Stimulated activated CD4-positive, alpha-beta T cell treated with anti-CD3 and anti-CD28 coated beads, Interleukin-4, amount 100 ng/mL, for 24 hours (primary cell): ENCODE measurements at places on chromosomes 3 and 15.

- no peak for DNase-seq
Measured at GRCh38 chr15:96849271-96849900, 518.9 kb downstream of the NR2F2 start.

- DNase-seq: no peak
Measured at GRCh38 chr15:61404567-61404966, 175.5 kb upstream of the RORA start.

- no peak for DNase-seq
Measured at GRCh38 chr15:66749841-66750575, 48.0 kb downstream of the SMAD6 start.

GRCh38 chr3:10370429-10370828, 49.5 kb upstream of the SEC13 start:
- no peak for DNase-seq

DNA sequence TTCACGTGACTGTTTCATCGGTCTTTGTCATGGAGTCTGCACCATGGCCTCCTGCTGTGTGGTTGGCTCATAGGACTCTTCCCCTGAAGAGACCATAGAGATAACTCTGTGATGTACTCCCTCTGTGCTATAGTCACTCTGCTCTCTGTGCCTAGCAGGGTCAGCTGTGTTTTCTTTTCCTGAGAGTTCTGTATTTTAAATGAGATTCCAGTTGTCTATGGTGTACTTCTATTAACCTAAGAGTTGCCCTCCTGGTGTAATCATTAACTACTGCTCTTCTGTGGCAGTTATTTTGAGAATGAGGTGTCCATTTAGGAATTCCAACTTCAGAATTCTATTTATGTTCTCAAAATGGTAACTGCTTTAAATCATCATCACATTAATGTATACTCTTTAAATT, 114.5 kb upstream of the ARPP21 start:
- DNase-seq: no peak

GRCh38 chr15:53833134-53833624, 73.7 kb upstream of the WDR72 start:
- DNase-seq: no peak

- DNase-seq: no peak
Measured at GRCh38 chr3:13145826-13146642, 72.8 kb upstream of the IQSEC1 start.

- peak; percentile 86 for DNase-seq
Measured at GRCh38 chr3:172550347-172550943, 27.2 kb upstream of the TNFSF10 start.

DNA sequence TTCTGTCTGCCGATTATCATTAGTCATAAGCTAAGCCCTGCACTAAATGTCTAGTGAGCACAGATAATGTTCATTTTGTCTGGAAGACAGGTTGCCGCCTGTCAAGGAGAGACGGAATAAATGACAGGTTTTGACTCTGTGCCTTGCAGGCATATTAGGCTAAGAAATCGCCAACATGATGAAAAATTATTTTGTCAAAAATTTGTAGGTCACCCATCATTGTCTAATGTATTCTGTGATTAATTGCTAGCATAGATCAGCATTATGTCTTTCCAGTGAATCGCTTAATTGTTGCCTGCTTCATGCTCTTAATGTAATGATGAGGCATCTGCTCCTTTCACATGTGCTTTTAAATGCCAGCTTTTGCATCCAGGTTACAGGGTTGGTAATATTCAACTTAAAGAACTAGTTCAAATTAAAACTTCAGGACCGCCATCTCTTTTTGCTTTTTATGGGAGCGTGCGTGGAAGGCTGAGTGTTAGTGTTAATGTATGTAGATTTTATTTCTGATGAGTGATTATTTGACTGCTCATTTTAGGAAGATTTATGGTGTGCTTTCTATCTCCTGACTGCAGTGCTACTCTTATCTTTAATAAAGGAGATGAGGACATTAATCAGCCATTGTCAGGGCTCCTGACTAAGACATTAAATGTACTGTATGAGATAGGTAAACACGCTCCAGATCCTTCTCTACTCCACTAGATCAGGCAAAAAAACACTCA, 120.8 kb upstream of the MEIS2 start:
- DNase-seq: no peak

GRCh38 chr15:45611305-45611704, 23.5 kb upstream of the SQOR start:
- DNase-seq: no peak

- no peak for DNase-seq
Measured at GRCh38 chr15:85044894-85045293, 63.2 kb downstream of the PDE8A start.

DNA sequence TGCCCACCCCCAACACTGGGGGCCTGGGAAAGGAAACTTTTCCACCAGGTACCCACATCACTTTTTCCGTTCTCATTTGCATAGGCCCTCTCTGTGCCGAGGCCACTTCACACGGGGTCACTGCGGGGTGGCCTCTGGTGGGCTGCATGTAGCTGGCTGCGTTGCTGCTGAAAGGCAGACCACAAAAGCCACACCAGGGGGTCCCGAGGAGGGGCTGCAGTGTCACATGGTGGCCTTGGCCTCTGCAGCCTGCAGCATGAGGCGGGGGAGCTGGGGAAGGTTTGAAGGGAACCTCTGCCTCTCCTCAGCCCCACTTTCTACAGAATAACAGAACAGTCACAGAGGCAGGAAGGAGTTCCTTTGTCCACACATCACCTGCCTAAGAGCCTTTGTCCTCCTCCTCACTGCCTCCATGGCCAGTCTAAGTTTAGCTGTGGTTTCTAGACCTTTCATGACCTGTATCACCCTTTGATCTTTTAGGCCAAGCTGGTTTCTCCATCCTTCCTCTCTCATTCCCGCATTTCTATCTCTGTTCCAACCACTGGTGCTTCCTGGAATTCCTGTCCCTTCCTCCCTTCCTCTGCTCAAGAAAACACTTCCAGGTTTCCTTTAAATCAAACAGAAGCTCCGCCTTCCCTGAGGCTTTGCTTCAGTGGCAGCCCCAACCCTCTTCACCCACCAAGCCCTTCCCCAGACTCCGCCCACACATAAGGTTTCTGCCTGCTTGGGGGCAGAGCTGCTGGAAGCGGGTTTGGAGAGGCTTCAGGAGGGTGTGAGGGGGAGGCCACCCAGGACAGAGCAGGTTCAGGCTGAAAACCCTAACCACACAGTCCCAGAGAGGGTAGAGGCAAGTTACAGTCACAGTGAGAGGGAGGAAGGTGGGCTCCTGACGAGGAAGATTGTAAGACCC, 150.7 kb upstream of the TLE3 start:
- DNase-seq: no peak

DNA sequence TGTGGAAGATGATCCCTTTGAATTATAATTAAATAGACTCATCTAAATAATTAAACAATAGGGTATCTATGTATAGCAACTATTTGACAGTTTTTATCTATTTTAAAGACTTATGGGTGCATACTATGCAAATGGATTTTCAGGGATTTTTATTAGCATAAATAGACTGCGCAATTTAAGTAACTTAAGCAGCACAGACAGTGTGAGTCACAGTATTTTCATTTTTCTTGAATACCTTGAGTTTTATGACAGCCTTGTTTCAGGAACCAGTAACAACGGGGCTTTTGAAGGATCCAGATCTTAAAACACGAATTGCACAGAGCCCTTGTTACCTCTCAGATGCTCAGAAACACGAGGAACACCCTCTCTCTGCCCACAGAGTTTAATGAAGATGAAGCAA, 175.5 kb upstream of the CD96 start:
- no peak for DNase-seq

- no peak for DNase-seq
Measured at GRCh38 chr3:129046732-129047552, 13.6 kb upstream of the GP9 start.

- DNase-seq: no peak
Measured at GRCh38 chr3:14278799-14279625, 100.4 kb downstream of the LSM3 start.

DNA sequence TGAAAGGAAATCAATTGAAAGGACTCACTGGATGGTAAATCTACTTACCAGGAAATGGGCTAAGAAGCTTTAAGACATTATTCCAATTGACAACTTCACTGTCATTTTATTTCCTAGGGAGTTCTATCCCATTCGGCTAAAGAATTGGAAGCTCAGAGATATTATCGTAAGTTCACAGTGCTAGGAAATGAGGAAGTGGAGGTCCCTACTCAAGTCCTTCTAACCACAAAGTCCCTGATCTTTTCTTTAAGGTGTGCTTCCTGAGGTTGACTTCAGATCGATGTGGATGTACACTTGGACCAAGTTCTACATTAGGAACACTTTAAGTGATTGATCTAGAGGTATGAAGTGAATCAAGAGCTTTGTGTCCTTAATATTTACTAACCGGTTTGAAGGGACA, 63.6 kb downstream of the MDFIC2 start:
- no peak for DNase-seq

DNA sequence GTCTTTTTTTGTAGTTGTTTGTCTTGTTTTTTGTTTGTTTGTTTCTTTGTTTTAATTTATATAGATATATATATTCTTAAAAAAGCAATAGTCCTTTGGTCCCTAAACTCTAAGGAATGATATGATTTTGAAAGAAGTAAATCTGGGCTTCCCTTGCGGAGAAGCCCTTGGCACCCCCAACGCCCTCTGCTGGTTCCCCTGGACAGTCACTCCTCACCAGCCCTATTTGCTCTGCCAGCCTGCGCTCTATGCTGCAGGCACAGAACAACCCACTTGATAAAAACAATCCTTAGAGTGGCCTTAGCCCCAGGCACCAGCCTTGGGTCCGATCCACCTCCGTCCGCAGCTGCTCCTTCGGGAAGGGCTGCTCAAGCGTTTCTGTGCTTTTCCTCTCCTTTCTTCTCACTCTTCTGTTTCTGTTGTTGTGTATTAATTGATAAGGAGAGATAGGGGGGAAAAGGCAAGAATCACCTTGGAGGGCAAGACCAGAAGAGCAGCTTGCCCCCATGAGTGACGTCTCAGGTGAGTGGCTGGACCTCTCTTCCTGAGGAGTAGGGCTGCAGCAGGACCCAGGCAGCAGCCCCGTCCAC, 13.7 kb upstream of the PARP6 start:
- peak; percentile 63 for DNase-seq

GRCh38 chr3:52403271-52403841, 41.5 kb downstream of the SEMA3G start:
- no peak for DNase-seq

DNA sequence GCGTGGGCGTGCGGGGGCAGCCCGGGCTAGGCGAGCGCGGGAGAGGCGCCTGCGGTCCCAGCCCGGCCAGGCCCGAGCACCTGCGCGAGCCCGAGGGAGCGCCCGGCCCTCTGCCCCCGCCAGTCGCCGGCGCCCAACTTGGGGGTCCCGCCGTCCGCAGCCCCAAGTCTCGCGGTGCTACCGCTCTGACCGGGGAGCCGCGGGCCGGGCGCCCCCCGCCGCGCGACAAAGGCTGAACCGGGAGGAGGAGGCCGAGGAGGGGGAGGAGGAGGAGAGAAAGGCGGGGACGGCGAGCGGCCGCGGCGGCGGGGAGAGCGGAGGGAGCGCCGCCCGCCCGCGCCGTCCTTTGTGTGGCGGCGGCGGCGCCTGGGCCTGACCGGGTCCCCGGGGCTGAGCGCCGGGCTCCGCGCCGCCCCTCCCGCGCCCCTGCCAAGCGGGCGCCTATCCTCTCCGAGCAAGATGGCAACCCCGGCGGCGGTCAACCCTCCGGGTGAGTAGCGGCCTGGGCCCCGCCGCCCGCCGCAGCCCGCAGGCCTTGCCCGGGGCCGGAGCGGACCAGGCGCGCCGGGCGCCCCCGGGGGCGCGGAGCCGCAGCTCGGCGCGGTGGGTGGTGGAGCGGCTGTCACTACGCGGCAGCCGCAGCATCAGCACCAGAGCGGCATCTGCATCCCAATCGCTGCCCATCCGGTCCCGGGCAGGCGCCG, at the start of gene ARNT2:
Gene ARNT2, plus strand, starts transcription at position 326 of the 704 bp plus-strand sequence. Its CDS starts 134 bp downstream, at position 460.
- no peak for DNase-seq

DNA sequence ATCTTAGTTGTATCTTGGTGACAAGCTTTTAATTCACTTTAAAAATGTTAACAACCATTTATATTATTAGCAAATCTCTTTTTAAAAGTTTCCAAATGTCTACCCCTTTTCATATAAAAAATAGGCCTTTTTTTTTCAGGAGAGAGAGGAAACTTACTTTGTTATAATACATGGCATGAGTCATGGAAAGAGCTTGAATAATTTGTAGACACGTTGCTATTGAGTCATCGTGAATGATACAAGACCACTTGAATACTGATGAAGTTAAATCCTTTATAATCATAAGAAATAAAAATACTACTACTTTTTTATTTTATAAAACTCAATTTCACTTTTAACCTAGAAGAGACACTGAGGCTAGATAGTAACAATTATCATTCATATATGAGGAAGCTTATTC, 70.3 kb upstream of the BBX start:
- DNase-seq: no peak

DNA sequence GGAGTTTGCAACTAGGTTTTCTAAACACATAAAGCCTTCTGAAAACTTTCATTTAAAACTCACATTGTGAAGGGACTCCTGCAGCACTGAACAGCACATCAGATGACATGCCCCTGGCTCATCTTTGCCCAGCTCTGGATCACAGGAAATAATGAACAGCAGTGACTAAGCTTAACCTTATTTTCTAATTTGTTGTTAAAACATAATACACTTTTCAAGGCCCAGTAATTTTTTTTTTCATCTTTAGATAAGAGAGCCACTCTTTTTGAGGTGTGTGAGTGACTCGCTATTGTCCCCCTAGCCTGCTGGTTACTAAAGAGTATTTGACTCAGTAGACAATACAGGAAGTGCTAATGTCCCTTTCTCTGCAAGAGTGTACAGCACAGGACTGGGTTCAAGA, 204.0 kb downstream of the OSBPL10 start:
- DNase-seq: no peak

GRCh38 chr3:102068327-102068726, 219.0 kb downstream of the NFKBIZ start:
- DNase-seq: no peak

DNA sequence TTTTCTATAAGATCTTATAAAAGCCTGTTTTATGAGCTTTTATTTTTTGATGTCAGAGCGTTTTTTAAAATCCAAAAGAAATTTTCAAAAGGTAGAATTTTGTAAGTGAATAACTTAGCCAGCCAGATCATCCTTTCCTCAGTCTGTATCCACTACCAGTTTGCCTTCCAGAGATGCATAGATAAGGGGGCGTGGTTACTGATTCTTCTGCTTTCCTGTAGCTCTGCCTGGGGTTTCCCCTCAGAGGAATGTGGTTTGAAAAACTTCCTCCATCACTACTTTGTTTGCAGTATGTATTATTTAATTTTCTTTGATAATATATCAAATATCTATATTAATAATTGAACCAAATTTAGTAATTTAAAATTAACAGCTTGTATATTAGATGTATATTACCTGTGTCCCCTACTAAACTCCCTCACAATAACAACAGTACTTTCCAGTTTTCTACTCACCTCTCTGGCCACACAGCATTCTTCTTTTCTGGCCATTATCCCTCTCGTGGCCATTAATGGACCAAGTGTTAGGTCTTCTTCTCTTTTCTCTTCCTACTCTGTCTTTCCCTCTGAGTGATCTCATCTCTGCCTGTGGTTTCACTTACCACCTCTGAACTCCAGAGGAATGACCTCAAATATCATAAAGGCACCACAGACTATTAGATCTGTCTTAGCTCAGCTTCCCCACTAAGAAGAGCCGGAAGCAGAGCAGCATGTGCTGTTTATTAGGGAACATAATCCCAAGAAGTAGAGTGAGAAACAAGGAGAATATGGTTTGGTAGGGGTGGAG, 239.7 kb downstream of the UBE2E2 start:
- DNase-seq: peak; percentile 10

GRCh38 chr3:48852151-48852550, 4.5 kb upstream of the PRKAR2A start:
- DNase-seq: no peak

GRCh38 chr3:136883967-136884720, 22.1 kb downstream of the NCK1 start:
- no peak for DNase-seq
